Kasumi-1 (cell line): ENCODE measurements at places on chromosomes 13 and 19.

DNA sequence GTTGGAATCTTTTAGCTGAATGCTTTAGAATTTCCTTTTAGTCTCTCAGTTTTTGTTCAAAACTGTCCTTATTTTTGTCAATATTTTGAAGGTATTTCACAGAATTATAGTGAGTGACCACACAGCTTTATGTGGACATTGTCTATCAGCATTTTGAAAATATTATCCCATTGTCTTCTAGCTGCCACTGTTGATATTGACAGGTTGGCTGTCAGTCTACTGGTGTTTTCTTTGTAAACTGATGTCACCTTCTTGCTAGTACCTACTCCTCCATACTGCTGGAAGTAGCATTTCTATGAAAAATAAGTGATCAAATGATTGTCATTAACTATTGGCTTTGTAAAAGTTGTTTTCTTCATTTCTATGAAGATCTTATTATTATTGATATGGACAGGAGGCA is 256.8 kb downstream of the KLF12 start:
- no peak for DNase-seq

DNA sequence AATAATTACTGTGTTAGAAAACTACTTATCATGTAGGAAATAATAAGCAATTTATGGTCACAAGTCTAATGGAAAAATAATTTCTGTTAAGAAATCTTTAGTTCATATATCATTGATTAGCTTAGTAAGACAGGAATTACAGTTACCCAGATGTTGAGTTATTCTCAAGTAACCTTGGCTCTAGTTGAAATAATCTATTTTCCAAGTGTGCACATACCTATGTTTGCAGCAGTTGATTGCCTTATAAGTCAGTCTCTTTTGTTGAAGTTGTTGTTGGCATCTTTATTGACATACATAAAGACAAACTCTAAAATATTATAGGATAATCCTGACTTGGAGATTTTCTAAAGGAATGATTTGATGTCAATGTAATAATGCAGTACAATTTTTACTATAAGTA is 511.4 kb upstream of the KLF12 start:
- DNase-seq = no peak

DNA sequence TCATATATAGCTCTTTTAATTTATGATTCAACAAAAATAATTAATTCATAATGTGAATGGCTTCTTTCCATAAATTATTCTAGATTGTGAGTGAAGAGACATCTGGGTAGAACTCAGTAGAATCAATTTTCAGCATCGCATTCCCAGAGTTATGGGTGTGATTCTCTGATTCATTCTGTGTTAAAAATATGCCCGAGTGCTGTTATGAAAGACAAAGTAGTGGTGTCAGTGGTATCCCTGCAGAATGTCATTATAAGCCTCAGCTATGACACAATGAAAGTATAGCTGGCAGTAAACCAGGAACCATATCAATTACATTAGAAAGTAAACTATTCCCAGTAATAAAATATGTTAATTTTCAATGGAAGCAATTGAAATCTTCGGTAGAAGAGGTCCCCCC is 480.5 kb upstream of the SLITRK1 start:
- no peak for DNase-seq

GRCh38 chr13:95113601-95114000 is 187.7 kb downstream of the ABCC4 start:
- DNase-seq = no peak

DNA sequence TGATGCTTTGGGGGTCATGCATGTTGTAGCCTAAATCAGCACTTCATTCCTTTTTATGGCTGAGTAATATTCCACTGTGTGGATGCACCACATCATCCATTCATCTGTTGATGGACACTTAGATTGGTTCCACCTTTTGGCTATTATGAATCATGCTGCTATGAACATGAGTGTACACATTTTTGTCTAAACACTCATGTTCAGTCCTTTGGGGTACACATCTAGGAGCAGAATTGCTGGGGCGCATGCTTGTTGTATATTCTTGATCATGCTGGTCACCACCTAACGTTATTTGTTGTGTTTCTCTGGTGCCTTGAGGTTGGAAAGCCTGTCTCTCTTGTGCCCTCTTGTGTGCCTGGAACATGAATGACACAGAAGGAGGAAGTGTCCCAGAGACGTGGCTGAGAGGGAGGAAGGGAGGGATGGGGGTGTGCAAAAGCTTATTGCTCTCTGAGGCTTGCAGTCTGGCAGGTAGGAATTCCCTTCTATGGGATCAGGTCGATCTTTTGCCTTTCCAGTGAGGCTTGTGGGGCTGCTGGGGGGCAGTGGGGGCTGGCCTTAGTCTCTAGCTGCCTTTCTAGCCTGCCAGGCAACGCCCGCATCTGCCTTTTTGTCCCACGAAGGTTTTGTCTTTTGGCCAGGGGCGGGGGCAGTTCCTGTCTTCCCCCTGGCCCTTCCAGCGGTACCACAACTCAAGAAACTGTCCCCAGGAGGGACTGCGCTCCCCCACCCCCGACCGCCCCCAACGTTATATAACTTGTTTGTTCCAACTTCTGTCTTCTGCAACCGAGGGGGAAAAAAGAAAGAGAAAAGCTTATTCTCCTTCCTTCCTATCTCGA is 7.6 kb downstream of the KLHL26 start:
- peak; percentile 88 for DNase-seq

DNA sequence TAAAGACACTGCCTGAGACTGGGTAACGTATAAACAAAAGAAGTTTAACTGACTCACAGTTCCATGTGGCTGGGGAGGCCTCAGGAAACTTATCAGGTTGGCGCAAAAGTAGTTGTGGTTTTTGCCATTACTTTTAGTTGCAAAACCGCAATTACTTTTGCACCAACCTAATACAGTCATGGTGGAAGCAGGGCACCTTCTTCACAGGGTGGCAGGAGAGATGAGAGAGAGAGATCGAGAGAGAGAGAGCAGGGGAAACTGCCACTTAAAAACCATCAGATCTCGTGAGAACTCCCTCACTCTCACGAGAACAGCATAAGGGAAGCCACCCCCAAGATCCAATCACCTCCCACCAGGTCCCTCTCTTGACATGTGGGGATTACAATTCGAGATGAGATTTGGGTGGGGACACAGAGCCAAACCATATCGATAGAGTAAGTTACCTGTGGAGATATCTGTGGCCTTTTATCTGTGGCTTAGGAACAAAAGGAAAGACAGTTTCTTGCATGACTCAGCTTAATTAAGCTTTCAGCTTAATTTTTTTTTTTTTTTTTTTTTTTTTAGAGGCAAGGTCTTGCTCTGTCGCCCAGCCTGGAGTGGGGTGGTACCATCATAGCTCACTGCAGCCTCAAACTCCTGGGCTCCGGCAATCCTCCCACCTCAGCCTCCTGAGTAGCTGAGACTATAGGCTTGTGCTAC is 7.6 kb upstream of the CABP5 start:
- no peak for DNase-seq

DNA sequence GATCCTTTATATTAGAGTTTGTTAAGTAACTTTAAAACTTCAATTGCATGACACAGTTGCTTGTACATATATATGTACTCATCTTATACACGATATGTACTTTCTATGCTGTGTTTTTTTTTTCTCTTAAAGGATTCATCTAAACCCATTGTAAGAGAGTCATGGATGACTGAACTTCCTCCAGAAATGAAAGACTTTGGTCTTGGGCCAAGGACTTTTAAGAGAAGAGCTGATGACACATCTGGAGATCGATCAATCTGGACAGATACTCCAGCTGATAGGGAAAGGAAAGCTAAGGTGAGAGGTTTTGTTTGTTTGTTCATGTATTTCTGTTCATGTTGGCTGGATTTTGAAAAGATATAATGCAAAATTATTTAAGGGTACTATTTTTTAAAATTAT is 26.0 kb downstream of the GPALPP1 start:
- no peak for DNase-seq

DNA sequence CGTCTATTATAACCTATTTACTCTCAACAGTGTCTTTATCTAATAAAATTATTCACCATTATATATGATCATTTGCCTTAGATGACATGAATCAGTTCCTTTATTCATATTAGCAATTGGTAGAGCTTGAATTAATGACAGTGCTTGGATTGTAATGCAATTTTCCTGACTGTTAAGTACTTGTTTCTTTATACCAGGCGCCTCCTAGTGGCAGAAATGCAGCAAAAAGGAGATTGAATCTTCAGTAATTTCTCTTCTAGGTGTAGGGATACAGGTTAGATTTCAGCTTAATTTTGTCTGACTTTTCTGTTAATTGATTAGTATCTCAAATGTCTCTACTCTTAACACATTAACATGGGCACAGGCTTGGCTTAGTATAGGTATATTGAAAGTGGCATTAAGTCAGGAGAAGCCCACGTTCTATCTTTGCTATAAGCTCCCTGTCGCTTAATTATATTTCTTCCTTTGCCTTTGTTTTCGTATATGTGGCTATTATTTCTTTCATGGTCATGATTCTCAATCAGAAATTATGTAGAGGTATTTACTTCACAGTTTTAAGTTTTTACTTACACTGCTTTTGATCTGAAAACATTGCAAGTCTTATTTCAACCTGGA is 9.1 kb upstream of the LHFPL6 start:
- peak; percentile 59 for DNase-seq

DNA sequence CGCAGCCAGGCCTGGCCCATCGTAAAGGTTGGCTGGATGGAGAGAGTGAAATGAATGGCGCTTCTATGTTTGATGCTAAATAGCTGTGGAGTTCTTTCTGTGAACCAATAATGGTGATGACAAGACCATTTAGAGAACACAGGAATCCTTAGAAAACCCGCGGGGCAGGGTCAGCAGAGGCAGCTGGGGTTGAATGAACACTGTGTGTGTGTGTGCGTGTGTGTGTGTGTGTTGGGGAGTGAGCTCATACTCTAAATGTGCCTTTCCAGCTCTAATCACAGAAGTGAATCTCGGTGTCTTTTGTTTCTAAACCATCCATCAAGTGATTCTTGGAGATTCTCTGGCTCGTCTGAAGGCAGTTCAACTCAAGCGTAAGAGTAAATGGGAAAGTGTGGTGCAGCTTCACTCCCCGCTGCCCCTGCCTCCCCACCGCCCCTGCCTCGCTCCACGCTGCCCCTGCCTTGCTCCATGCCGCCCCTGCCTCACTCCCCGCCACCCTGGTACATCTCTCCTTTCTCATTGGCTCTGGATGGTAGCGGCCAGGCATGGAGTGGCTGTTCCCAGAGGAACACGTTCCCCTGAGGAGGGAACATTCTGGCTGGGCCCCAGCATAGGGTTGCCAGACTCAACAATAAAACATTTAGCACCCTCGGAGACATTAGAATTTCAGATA is 21.2 kb downstream of the TMPRSS9 start:
- no peak for DNase-seq

DNA sequence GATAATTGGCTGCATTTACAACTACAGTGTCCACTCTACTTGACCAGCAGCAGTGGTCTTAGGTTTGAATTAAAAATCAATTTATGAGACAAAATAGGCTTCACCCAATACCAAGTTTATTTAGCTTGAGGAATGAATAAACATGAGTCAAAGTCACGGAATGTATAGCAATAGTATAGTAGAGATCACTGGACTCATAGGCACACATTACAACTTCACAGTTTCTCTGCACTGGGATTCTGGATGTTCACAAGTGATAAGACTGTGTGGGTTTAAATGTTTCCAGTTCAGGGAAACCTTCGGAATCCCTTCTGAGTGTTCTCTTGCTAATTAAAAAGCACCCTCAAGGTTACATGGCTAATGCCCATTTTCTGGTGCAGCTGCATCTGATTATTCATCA is 1064.9 kb downstream of the SLITRK5 start:
- DNase-seq = no peak

DNA sequence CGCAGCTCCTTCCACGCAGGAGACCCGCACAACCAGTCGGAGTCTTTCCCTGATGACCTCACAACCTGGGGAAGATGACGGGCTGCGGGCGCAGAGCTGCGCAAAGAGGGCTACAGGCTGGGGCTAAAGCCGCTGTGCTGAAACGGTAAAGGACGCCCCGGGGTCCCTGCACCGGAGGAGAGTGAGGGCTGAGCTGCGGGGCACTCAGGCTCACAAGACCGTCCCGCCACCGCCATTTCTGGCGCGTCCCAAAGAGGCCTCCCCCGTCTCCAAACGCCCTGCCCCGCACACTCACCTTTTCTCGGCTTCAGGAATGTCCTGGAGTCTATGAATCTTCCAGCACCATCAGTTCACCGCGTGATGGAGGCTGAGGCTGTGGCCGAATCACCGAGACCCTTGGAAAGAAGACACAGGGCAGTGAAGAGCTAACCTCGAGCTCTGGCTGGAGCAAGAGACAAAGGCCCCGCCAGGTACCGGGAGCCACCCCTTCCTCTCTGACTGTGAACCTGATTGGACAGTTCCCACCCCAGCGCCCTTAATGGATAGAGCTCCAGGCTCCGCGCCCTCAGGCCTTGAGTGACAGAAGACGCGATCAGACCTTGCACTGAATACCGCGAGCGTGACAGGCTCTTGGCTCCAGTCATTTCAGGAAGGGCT is 41.8 kb upstream of the ZNF429 start:
- no peak for DNase-seq

GRCh38 chr19:33809960-33810359 is 13.3 kb downstream of the KCTD15 start:
- no peak for DNase-seq

GRCh38 chr13:98765996-98766519 is 13.6 kb upstream of the SLC15A1 start:
- no peak for DNase-seq

GRCh38 chr19:29383696-29384095 is 142.1 kb upstream of the VSTM2B start:
- DNase-seq = no peak

DNA sequence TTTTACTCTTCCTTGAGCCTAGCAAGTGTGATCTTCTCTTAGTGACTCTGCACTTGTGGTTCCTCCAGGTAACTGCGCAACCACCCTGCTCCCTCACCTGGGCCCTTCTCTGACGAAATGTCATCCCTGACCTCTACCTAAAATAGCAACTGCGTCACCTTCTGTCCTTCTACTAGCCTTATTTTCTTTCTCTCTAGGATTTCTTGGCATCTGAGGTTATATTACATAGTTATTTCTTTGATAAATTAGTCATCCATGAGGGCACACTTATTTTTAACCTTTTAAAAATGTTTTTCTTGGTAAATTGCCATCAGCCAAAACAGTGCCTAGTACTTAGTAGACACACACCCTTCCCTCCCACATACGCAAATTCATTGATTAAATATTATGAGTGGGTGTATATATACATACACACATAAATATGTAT is 355.5 kb downstream of the ENOX1 start:
- DNase-seq = no peak

DNA sequence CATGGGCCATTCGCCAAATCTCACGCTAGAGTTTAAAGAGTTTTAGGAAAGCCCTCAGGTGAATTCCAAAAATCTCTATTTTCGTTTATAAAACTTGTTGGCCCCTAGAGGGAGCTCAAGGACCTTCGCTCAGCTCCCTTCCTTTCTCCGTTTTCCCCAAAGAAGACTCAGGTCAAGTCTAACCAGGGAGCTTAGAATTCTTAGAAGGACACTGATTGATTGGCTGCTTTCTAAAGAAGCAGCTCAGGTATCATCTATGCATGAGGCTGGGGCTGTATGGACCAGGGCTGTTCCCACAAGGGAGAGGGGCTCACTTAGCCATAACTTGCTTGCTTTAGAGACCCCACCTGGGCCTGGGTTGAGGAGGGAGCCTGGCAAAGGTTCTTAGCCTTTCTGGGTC is 20.5 kb downstream of the DZIP1 start:
- peak; percentile 64 for DNase-seq
